Natural killer cell treated with Interleukin-12 subunit alpha and Interleukin-12 subunit beta and Interleukin-15 and Interleukin-18, amount 100 ng/mL, for 72 hours (primary cell): ENCODE measurements at places on chromosomes 3 and 15.

DNA sequence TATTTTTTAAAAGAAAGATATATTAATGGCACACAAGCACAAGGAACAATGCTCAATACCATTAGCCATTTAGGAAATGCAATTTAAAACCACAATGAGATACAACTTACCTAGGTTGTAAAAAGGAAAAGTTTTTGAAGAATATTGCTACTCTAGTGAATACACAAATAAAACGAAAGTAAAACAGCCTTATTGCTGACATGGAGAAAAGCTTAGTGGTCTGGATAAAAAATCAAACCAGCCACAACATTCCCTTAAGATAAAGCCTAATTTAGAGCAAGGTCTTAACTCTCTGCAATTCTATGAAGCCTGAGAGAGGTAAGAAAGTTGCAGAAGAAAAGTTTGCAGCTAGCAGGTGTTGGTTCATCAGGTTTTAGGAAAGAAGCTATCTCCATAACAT lies 892.7 kb upstream of the ALCAM start:
- peaks cover 7% of the 10 kb centered on the region for H3K36me3 ChIP-seq
- no peaks in the 10 kb centered on the region for H3K4me1 ChIP-seq
- no peak overlapping the region for H3K4me3 ChIP-seq
- no peak for DNase-seq
- no peaks in the 10 kb centered on the region for H3K27me3 ChIP-seq

- H3K27ac ChIP-seq: peak overlapping the region; percentile 98
- H3K27me3 ChIP-seq: no peaks in the 10 kb centered on the region
- H3K4me3 ChIP-seq: peak overlapping the region; percentile 90
- H3K4me1 ChIP-seq: peaks cover 86% of the 10 kb centered on the region
Measured at GRCh38 chr15:85706779-85707518, 87.8 kb downstream of the KLHL25 start.

- H3K4me3 ChIP-seq: peak overlapping the region; percentile 55
- H3K4me1 ChIP-seq: peaks cover 26% of the 10 kb centered on the region
- no peak for DNase-seq
Measured at GRCh38 chr3:72976281-72976741, 20.3 kb upstream of the PPP4R2 start.

GRCh38 chr3:171066206-171066605 lies 39.7 kb upstream of the SLC2A2 start:
- no peaks in the 10 kb centered on the region for H3K27me3 ChIP-seq
- H3K4me3 ChIP-seq: no peak overlapping the region
- no peak for DNase-seq
- H3K4me1 ChIP-seq: peaks cover 2% of the 10 kb centered on the region

GRCh38 chr3:32821686-32822296 lies 4.0 kb downstream of the TRIM71 start:
- H3K4me1 ChIP-seq: no peaks in the 10 kb centered on the region
- H3K4me3 ChIP-seq: no peak overlapping the region
- no peaks in the 10 kb centered on the region for H3K36me3 ChIP-seq
- DNase-seq: no peak
- H3K27me3 ChIP-seq: peaks cover 15% of the 10 kb centered on the region

DNA sequence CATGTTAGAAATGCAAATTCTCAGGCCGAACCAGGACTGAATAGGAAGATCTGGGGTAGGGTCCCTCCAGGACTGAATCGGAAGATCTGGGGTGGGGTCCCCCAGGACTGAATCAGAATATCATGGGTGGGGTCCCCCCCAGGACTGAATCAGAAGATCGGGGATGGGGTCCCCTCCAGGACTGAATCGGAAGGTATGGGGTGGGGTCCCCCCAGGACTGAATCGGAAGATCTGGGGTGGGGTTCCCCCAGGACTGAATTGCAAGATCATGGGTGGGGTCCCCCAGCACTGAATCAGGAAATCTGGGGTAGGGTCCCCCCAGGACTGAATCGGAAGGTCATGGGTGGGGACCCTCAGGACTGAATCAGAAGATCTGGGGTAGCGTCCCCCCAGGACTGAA lies 48.2 kb upstream of the TNK2 start:
- no peaks in the 10 kb centered on the region for H3K27me3 ChIP-seq
- DNase-seq: no peak
- peaks cover 10% of the 10 kb centered on the region for H3K36me3 ChIP-seq
- no peak overlapping the region for H3K4me3 ChIP-seq
- peaks cover 17% of the 10 kb centered on the region for H3K4me1 ChIP-seq

DNA sequence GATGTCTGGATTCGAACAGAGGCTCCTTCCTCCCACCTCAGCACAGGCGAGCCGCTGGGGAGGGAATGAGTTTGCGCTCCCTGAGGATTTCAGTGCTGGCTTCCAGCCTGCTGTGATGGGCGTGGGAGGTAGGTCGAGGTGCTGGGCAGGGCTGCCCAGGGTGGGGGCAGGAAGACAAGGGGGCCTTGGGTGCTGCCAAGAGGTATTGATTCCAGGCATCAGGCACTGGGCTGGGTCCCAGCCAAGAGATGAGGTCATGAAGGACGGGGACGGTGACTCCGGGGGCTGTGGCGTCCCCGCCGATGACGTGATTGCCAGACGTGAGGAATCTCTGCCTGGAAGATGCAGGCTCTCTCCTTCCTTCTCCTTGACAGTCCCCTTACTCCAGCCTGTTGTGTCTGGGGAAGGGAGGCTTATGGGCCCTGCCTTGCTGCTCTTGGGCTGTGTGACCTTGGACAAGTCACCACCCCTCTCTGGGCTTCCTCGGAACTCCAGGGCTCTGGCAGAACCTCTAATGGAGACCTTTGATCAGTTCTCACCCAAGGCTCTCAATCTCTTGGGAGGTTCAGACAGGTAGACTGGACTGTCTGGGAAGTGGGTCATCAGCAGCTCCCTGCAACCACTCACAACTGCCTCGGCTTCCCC lies 116.8 kb downstream of the FBLN2 start:
- H3K27me3 ChIP-seq: peaks cover 12% of the 10 kb centered on the region
- H3K27ac ChIP-seq: no peak overlapping the region
- DNase-seq: no peak
- H3K36me3 ChIP-seq: no peaks in the 10 kb centered on the region
- no peaks in the 10 kb centered on the region for H3K4me1 ChIP-seq

DNA sequence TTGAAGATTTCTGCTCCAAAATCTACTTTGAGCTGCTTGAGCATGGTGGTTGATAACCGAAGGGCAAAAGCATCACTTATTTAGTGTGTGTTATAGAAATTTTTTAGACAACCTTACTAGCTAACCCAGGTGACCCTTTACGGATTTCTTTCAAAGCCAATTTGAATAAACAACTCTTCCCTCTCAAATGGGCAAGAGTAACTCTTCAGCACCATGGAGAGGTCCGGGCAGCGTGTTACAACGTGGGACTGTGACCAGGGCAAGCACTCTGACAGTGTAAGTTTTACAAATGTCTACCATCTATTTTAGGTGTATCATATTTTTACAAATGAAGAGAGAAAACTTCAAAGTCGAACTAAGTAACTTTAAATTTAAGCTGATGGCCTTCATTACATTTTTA lies 471.8 kb downstream of the MFSD1 start:
- H3K4me3 ChIP-seq: no peak overlapping the region
- no peak for DNase-seq
- no peaks in the 10 kb centered on the region for H3K4me1 ChIP-seq

GRCh38 chr3:39376959-39377634 lies 6.1 kb upstream of the SLC25A38 start:
- no peak overlapping the region for H3K4me3 ChIP-seq
- H3K36me3 ChIP-seq: no peaks in the 10 kb centered on the region
- H3K27me3 ChIP-seq: no peaks in the 10 kb centered on the region
- H3K27ac ChIP-seq: no peak overlapping the region
- peaks cover 7% of the 10 kb centered on the region for H3K4me1 ChIP-seq
- no peak for DNase-seq

DNA sequence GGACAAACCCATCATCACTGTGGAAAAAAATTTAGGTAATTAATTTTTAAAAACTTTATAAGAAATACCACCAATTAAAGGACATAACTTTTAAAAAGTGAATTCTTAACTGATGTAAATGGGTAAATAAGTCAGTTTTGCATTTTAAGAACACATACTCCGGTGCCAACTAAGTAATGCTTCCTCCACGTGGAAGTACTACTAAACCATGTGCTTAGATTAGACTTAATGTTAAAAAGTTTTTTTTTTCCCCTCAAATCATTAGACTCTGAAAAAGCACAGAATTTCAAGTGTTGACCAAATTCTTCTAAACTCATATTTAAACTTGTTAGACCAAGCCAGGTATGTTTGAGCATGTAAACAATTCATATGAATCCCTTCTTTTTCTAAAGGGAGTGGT lies 242.0 kb downstream of the NFKBIZ start:
- H3K36me3 ChIP-seq: no peaks in the 10 kb centered on the region
- H3K4me1 ChIP-seq: peaks cover 17% of the 10 kb centered on the region
- peak overlapping the region; percentile 20 for H3K4me3 ChIP-seq

GRCh38 chr15:101570241-101570640 lies 80.7 kb upstream of the PCSK6 start:
- H3K4me3 ChIP-seq: no peak overlapping the region
- peaks cover 42% of the 10 kb centered on the region for H3K27me3 ChIP-seq
- H3K4me1 ChIP-seq: no peaks in the 10 kb centered on the region
- no peaks in the 10 kb centered on the region for H3K36me3 ChIP-seq

DNA sequence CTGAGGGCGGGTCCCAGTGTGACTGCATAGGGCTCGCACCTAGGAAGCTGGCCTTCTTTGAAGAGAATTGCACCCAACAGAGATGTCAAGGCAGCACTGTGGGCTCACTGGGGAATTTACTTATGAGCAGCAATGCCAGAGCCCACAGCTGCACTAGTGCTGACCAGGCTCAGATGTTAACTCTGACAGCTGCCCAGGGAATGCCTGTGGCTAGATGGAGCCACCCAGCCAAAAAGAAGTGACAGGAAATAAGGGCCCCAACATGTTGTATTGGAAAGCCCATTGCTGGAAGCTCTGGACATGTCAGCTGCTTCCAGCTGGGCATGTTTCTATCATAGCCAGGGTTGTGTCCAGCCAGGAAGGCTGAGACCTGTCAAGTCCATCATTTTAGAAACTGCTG lies 90.9 kb upstream of the ZNF280D start:
- no peak for DNase-seq
- no peak overlapping the region for H3K27ac ChIP-seq
- H3K4me3 ChIP-seq: no peak overlapping the region
- H3K27me3 ChIP-seq: peaks cover 3% of the 10 kb centered on the region
- H3K36me3 ChIP-seq: no peaks in the 10 kb centered on the region
